CD4-positive, alpha-beta memory T cell (primary cell): ENCODE measurements at places on chromosomes 13 and 19.
A peak's percentile ranks its signal among the peaks of the same experiment; 100 is the strongest.

- no peak for DNase-seq
These were observed at the start of gene MEIS3 for GRCh38 chr19:47419030-47419783. Gene MEIS3, minus strand, starts transcription at chr19:47419527. Its CDS starts 446 bp downstream, at chr19:47419081.

GRCh38 chr13:60227158-60227557, 63.4 kb upstream of the DIAPH3 start:
- no peak for DNase-seq

- no peak for DNase-seq
These were observed 7.1 kb upstream of the TOMM40 start for GRCh38 chr19:44883922-44884321.

GRCh38 chr13:67045357-67045756, 184.8 kb downstream of the PCDH9 start:
- DNase-seq = no peak

DNA sequence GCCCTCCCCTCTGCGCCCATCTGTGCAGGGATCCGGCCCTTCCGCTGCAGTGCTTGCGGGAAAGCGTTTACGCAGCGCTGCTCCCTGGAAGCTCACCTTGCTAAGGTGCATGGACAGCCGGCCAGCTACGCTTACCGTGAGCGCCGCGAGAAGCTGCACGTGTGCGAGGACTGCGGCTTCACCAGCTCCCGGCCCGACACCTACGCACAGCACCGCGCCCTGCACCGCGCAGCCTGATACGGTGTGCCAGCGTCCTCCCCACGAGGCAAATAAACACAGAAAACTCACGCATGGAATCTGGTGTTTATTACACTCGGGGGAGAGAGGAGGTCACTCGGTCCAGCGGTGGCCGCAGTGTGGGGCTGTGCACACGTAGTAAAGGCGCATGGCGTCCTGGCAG, 1.2 kb downstream of the POLR2I start:
- DNase-seq = no peak

DNA sequence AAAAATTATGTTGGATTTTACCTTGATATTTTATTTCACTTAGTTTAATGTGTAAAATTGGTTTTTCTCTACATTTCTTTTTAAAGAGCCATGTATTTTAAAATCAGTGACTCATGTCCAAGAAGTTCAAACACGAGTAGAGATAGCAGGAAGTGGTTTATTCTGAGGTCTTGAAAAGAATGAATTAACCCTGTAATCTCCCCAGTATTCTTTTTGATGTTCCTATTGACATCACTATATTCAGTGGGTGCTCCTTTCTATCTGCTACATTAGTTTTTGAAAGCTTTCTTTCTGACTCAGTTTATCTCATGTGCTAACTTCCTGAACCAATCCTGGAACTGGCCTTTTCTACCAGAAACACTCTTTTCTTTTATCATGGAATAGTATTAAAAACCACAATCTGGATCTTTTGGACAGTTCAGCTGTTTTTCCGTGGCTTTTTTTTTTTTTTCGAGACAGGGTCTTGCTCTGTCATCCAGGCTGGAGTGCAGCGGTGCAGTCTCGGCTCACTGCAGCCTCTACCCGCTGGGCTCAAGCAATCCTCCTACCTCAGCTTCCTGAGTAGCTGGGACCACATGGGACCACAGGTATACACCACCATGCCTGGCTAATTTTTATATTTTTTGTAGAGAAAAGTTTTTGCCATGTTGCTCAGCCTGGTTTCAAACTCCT, 114.9 kb downstream of the PCCA start:
- peak; percentile 62 for DNase-seq

DNA sequence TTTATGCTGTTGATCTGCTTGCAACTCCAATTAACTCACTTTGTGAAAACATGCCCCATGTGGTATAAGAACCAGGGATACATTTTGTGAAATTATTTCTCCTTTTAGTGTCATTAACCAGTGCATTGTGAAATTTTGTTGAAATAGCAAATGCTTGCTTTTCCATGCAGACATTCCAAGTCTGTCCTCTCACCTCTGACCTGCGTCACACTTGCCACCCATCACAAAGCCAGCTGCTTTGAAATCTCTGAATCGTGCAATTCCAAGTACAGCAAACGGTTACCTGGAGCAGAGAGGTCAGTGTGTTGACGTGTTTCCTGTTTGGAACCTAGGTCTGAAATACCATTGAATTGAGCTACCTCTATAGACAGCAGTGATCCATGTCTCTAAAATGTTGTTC, 4.9 kb upstream of the SLC25A15 start:
- no peak for DNase-seq

- no peak for DNase-seq
These were observed 38.1 kb downstream of the NUFIP1 start for GRCh38 chr13:44951184-44951583.

DNA sequence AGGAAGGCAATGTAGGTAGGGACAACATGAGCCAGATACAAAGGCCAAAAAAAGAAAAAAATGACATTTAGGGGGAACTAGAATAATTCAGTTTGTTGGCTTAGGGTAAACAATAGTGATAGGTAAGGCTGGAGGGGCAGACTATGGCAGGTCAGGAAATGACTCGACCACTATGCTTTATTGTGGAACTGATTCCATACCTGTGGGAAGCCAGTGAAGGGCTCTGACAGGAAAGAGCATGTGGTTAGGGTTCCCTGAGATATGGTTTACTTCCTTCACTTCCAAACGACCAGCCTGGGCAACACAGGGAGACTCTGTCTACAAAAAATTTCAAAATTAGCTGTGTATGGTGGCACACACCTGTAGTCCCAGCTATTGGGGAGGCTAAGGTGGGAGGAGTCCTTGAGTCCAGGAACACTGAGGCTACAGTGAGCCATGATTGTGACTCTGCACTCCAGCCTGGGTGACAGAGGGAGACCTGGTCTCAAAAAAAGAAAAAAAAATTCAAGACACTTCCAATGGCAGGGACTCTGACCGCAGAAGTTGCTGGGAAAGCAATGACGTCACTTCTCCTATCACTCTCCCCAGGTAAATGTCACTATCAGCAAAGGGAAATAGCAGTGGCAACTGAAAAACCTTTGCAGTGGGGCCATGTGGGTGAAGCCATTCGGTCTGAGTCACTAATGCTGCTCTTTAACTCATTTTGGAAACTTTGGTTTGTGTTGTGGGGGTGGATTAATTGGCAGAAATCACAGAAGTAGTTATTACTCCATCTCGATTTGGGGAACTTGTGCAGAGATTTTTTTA, 192.8 kb upstream of the TSC22D1 start:
- DNase-seq = no peak

DNA sequence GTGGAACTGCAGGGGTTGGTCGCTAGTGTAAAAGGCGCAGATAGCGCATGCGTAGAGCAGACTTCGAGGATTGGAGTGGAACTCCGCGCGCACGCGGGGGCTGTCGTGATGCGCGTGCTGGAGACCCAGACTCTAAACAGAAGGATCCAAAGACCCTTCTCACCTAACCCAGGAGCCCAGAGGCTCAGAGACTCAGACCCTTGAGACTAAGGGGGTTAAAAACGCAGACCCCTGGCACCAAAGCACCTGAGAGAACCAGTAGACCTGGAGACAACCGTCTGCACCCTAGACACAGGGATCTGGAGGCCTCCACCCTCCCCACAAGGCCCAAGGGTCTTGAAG, 567 bp upstream of the CTU1 start:
- DNase-seq = no peak

DNA sequence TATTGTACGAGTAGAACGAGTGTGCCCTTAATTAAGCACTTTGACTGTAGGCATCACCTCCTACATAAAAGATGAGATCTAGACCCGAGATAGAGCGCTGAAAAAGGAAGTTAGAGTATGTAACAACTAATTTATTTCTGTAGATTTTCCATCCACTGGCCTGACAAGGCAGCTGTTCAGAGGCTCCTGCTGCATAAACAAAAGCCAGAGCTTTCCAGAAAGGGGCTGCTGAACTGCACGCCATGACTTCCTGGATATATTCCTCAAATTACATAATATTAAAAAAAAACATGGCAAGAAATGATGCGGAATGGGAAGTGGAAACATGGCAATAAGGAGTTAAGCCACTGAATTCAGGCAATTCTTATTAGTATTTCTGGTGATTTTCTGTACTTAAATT, 89.7 kb downstream of the AKAP11 start:
- DNase-seq = no peak

GRCh38 chr13:46598820-46599180, 45.8 kb downstream of the LRCH1 start:
- no peak for DNase-seq

DNA sequence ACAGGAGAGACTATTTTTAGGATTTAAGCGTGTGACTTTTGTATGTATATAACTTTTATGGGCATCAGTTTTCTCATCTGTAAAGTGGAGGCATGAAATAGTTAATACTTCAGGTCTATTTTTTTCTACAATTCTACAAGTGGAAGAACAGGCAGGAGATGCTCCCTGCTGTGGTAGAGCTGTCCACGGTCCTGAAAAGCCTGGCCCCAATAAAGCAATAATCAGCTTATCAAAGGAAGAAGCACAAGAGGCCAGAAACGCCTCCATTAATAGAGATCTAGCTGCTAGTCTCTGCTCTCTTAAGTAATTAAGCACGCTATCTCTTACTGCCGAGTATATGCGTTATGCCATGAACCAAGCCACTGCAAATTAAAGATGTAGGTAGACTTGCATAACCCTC, 28.0 kb upstream of the WASF3 start:
- peak; percentile 2 for DNase-seq

GRCh38 chr13:30796132-30796572, 60.8 kb downstream of the ALOX5AP start:
- no peak for DNase-seq

- no peak for DNase-seq
These were observed 11.3 kb downstream of the DPY19L3 start for GRCh38 chr19:32416749-32417456.

DNA sequence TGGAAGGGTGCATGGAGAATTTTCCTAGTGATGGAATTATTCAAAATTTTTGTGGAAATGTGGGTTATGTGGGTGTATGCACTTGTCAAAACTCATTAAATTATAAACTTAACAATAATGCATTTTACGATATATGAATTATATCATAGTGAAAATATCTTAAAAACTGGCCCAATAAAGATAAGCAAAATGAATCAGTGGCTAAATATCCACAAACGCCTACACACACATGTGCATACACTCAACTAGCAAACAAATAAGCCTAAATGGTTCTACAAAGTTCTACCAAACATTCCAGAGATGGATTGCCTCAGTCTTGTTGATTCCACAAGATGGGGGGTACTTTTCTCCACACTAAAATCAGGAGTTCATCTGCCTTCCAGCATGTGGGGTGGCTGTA, 349.5 kb downstream of the TSHZ3 start:
- DNase-seq = no peak

- peak; percentile 57 for DNase-seq
These were observed 26.1 kb upstream of the CYP2A7 start for GRCh38 chr19:40907968-40908735.

DNA sequence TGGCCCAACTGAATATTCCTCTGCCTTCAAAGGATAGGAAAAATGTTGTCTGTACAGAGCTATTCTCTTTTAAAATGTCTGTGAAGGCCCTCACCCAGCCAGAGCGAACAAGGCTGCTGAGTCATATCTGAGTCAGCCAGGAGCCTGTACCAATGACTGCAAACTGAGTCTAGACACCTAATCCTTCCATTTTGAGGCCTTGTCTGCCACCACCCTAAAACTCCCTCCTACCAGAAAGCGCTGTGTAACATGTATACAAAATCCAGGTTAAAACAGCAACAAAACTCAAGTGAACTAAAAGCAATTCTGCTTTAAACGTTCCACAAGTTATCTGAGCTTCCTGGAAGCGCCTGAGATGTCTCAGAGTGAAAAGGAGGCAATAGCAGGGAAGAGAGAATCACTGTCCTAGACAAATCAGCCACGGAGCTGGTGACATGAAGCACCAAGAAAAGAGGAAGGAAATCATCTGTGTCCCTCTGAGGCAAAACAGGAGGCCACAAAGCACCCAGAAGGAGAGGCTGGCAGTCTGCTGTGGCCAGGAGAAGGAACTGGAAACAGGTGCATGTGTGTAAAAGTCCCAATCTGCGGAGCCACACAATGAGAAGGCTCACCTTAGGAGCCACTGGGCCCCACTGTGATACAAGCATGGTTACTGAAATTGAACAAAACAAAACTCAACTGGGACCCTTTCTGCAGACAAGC, 10.2 kb downstream of the DHRS12 start:
- no peak for DNase-seq

DNA sequence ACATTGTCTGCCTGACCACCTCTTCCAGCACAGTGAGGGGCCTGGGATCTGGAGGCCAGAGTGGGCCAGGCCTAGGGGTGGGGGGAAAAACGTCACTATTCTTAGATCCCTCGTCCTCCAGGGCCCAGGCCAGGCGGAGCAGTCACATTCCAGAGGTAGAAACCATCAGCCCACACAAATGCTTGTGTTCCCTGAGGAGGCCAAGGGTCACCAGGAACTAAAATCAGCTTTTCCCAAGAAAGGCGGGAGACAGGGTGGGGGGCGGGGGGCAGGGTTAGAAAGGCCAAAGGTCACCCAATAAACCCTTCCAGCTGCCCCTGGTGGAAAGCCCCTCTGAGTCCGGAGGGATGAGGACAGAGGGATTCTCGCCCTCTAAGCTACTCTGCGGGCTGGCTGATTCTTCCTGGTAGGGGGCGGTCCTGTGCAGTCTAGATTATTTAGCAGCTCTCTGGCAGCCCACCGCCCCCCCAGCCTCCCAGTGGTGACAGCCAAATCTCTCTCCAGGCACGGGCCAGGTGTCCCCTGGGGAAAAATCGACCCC, 23.5 kb upstream of the CCL25 start:
- no peak for DNase-seq

DNA sequence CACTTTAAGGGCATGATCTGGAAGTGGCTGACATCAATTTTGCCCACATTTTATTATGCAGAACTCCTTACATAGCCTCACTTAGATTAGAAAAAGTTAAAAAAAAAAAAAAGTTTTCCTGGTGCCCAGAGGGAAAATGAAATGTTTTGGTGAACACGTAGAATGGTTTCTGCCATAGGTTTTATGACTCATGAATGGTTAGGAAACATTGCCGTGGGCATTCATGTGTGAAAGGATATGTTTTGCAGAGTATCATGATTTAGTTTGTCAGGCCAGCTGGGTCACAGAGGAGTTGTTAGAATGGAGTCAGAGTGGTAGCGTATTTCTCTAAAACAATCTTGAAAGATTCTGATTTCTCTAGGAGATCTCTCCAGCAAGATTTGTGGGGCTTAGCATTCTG, 133.8 kb downstream of the MRPL57 start:
- no peak for DNase-seq

- no peak for DNase-seq
These were observed 1.8 kb downstream of the MYBPC2 start for GRCh38 chr19:50434525-50434924.

- DNase-seq = no peak
These were observed 38.9 kb downstream of the IRS2 start for GRCh38 chr13:109747524-109747923.

DNA sequence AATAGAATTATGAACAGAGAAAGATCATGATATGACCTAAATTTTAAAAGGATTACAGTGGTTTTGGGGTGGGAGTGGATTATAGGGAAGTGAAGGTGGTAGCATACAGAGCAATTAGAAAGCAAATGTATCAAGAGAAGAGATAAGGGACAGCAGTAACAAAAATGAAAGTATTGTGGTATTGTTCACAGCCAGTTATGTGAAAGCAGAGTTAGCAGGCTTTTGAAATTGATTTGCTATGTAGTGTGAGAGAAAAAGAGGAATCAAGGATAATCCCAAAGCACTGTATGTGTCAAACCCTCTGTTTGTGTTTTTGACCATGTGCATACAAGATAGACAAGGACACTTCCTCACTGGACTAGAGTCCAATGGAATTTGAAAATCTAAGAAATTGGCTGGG, 1721.4 kb downstream of the PCDH9 start:
- DNase-seq = no peak
